ENCODE measurements at places on chromosomes 6 and 20. TPM values are rescaled to one million over a fixed set of nuclear protein-coding genes. Genes with fewer than 3 reads are reported as not detected.

The IL17A gene
- not detected for polyA plus RNA-seq

The RARS2 gene
- 3.3 TPM for polyA plus RNA-seq

The SAMD3 gene
- polyA plus RNA-seq = 0.33 TPM

The SRSF12 gene
- not detected for polyA plus RNA-seq

The TRIM40 gene
- polyA plus RNA-seq = not detected

The OR2B3 gene
- polyA plus RNA-seq = not detected

DNA sequence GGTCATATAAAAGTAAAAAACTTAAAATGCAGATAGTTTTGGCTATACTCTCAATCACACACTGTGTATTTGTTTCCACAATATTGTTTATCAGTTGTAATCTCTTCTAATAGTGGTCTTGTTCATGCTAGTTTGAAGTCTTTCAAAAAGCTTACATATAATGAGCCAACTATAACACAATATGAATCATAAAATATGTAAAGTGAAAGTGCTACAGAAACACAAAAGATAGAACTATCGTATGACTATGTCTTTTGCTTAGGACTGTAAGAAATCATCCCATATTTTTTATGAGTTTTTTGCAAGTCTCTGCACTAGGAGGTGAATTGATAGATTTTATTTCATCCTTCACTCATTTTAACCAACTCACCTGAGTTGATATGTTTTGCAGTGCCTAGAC, 136.0 kb downstream of the MMUT start:
- no peak overlapping the region for H3K27ac ChIP-seq
- H3K4me3 ChIP-seq = no peak overlapping the region

DNA sequence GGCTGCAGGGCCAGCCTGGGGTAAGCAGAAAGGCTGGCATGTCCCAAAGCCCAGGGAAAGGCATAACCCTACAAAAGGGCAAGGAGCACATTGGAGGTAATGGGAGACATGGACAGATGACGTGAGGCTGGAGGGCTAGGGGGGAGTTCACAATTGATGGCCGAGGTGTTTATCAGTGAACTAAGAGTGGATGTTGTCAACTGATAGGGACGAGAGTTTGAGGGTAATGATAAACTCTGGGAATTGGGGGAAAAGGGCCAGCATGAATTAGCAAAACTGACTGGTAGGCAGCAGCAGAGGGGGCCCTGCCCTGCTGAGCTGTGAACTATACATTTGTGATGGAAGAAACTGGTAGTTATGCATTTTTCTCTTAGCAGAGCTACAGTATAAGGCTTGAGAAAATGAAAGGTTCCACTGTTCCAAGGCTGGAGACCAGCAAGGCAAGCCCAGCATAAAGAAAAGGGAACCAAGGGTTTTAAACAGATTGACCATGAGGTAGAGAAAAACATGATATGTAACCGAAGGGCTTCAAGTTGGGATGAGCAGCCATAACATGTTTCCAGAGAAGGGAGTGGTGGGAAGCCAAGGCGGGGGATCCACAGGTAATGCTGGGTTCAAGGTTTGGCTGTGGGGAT, 98.1 kb upstream of the MLN start:
- H3K27me3 ChIP-seq = no peaks in the 10 kb centered on the region
- no peak overlapping the region for H3K4me3 ChIP-seq
- H3K36me3 ChIP-seq = no peaks in the 10 kb centered on the region
- no peak for DNase-seq
- no peak overlapping the region for H3K27ac ChIP-seq

GRCh38 chr6:145761584-145761983, 26.3 kb upstream of the EPM2A start:
- peaks cover under 1% of the 10 kb centered on the region for H3K4me1 ChIP-seq
- H3K27me3 ChIP-seq = no peaks in the 10 kb centered on the region
- DNase-seq = no peak
- no peak overlapping the region for H3K4me3 ChIP-seq
- no peaks in the 10 kb centered on the region for H3K36me3 ChIP-seq
- no peak overlapping the region for H3K27ac ChIP-seq

DNA sequence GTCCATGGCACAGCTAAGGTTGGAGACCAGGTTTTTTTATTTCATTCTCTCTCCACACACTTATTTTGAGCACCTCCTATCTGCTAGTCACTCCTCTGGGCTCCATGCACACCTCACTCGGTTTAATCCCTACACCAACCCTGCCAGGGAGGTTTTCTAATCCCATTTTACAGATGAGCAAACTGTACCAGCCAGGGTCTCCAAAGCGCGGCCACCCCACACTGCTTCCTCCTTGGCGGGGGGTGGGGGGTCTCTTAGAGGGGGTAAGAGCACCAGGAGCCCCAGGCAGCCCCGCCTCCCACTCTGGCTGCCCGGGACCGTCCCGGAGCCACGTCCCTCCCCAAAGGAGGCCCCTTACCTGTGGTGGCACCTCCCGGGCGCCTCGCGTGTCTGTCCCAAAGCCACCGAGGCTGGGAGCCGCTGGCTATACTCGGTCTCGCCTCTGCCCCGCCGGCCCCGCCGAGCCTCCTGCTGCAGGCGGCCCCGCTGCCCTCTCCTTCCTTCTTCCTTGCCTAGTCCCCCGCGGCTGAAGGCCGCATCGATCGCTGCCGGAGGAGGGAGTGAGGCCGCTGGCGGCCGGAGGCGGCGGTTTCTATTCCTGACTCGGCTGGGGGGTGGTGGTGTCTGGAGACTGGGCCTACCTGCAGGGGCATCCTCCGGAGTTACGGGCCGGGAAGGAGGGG, at the start of gene KCNS1:
TSS of gene KCNS1 (minus strand) at position 565 of the 683 bp plus-strand sequence. CDS start 1,891 bp downstream, outside the sequence.
- no peak for DNase-seq
- H3K36me3 ChIP-seq = no peaks in the 10 kb centered on the region
- H3K27ac ChIP-seq = no peak within 1 kb of the TSS
- H3K27me3 ChIP-seq = peaks cover 43% of the 10 kb centered on the region
- no peak within 1 kb of the TSS for H3K4me3 ChIP-seq

- no peak for DNase-seq
- H3K4me1 ChIP-seq = no peaks in the 10 kb centered on the region
- no peak overlapping the region for H3K4me3 ChIP-seq
- no peaks in the 10 kb centered on the region for H3K36me3 ChIP-seq
Observed at GRCh38 chr6:97630604-97631003, 347.6 kb upstream of the MMS22L start.

- H3K4me1 ChIP-seq = no peaks in the 10 kb centered on the region
- H3K4me3 ChIP-seq = no peak overlapping the region
- no peak overlapping the region for H3K27ac ChIP-seq
- no peaks in the 10 kb centered on the region for H3K36me3 ChIP-seq
Observed at GRCh38 chr20:18224968-18225568, 63.3 kb upstream of the ZNF133 start.

GRCh38 chr6:71028236-71028876, 71.5 kb upstream of the B3GAT2 start:
- no peak for DNase-seq
- no peaks in the 10 kb centered on the region for H3K36me3 ChIP-seq
- H3K27ac ChIP-seq = no peak overlapping the region
- no peaks in the 10 kb centered on the region for H3K27me3 ChIP-seq
- H3K4me1 ChIP-seq = no peaks in the 10 kb centered on the region

GRCh38 chr6:169587975-169588374, 113.9 kb downstream of the WDR27 start:
- DNase-seq = no peak
- H3K4me1 ChIP-seq = no peaks in the 10 kb centered on the region
- H3K36me3 ChIP-seq = no peaks in the 10 kb centered on the region
- no peak overlapping the region for H3K4me3 ChIP-seq

- H3K36me3 ChIP-seq = no peaks in the 10 kb centered on the region
- H3K4me1 ChIP-seq = peaks cover 13% of the 10 kb centered on the region
- H3K27ac ChIP-seq = no peak overlapping the region
- no peak overlapping the region for H3K4me3 ChIP-seq
- DNase-seq = no peak
Observed at GRCh38 chr20:62234339-62234738, 4.0 kb upstream of the OSBPL2 start.

DNA sequence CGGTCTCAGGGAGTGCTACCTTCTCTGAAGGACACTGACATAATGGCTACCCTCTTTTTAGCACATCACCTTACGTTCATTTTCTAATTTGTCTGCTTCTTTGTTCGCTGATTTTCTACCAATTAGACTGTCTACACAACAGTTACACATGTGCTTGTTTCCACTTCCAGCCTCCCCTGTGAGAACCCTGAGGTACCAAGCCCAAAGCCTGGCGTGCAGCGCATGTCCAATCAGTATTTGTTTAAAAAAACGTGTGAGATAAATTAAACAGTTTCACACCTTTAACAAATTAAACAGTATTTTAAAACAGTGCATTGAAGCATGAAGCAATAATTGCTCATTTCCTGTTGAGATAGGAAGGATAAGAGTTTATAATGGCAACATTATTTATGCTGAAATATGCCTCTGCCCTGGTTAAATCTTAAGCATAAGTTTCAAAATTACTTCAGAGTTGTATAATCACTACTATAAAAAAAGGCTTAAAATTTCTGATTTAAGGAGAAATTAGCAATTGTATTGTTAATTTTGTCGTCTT, 88.9 kb downstream of the MAP3K5 start:
- H3K4me1 ChIP-seq = peaks cover 10% of the 10 kb centered on the region
- DNase-seq = no peak
- no peak overlapping the region for H3K4me3 ChIP-seq
- H3K27ac ChIP-seq = peak overlapping the region; percentile 20

DNA sequence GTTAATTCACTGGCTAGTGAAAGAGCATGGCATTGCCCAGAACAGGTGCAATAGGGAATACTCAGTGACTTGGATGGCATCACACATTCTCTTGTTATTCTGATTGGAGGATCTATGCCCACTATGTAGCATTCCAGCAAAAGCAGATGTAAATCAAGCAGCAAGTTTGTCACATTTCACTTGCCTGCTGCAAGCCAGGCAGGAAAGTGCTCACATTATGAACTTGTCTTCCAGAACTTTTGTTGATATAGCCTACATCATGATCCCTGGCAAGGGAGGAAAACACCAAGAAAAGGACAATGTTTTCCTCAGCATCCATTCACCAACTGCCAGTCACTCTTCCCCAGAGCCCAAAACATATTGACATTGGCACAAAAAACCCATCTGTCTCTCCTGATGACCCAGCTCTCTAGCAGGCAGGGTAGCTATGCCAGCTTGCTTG, 77.8 kb downstream of the ARHGAP18 start:
- H3K36me3 ChIP-seq = peaks cover 48% of the 10 kb centered on the region
- H3K27me3 ChIP-seq = no peaks in the 10 kb centered on the region
- no peaks in the 10 kb centered on the region for H3K4me1 ChIP-seq
- no peak for DNase-seq
- H3K27ac ChIP-seq = no peak overlapping the region

GRCh38 chr6:148272597-148272996, 70.0 kb upstream of the SASH1 start:
- no peak overlapping the region for H3K27ac ChIP-seq
- H3K4me3 ChIP-seq = no peak overlapping the region
- no peaks in the 10 kb centered on the region for H3K36me3 ChIP-seq
- no peaks in the 10 kb centered on the region for H3K27me3 ChIP-seq

DNA sequence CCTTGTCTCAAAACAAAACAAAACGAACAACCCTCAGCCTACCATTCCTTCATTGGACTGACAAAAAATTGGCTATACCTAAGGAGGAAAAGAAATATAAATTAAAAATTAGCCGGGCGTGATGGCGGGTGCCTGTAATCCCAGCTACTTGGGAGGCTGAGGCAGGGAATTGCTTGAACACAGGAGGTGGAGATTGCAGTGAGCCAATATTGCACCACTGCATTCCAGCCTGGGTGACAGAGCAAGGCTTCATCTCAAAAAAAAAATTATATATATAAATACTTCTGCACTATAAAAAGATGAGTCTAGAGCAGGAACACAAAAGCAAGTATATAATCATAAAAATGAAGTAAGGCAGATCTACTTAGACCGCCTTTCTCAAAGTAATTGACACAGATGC, 109.8 kb downstream of the CRYBG1 start:
- H3K4me1 ChIP-seq = no peaks in the 10 kb centered on the region
- no peaks in the 10 kb centered on the region for H3K27me3 ChIP-seq
- H3K36me3 ChIP-seq = no peaks in the 10 kb centered on the region
- no peak overlapping the region for H3K4me3 ChIP-seq
- DNase-seq = no peak
- H3K27ac ChIP-seq = no peak overlapping the region

GRCh38 chr6:101001012-101001411, 119.9 kb upstream of the ASCC3 start:
- no peak for DNase-seq
- peaks cover 11% of the 10 kb centered on the region for H3K4me1 ChIP-seq
- H3K27ac ChIP-seq = no peak overlapping the region
- no peaks in the 10 kb centered on the region for H3K36me3 ChIP-seq
- no peaks in the 10 kb centered on the region for H3K27me3 ChIP-seq
- no peak overlapping the region for H3K4me3 ChIP-seq

DNA sequence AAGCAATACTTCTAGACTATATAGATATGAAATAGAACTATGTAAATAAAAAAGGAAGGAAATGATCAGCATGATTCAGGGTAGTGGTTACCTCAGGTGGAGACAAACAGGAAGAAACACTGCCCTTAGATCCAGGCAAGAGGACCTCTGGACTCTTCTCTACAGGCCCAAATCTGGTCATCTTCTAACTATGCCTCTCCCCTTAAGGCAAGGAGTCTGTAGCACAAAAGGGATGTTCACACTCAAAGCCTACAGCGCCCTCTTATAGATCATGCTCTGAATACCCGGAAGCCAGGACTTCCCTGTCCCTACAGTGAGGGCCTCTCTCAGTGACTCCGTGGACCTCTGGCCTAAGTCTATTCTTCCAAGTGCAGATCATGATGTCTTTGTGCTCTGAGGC, 30.4 kb upstream of the HIVEP2 start:
- H3K4me1 ChIP-seq = peaks cover 10% of the 10 kb centered on the region
- H3K4me3 ChIP-seq = no peak overlapping the region
- DNase-seq = peak; percentile 45

GRCh38 chr6:169895000-169895759, 143.8 kb downstream of the ERMARD start:
- no peak overlapping the region for H3K27ac ChIP-seq
- no peaks in the 10 kb centered on the region for H3K4me1 ChIP-seq
- no peaks in the 10 kb centered on the region for H3K27me3 ChIP-seq
- no peaks in the 10 kb centered on the region for H3K36me3 ChIP-seq

GRCh38 chr6:3987053-3987452, 91.9 kb downstream of the FAM217A start:
- H3K4me3 ChIP-seq = no peak overlapping the region
- no peaks in the 10 kb centered on the region for H3K4me1 ChIP-seq
- H3K27me3 ChIP-seq = no peaks in the 10 kb centered on the region
- no peak overlapping the region for H3K27ac ChIP-seq

- H3K36me3 ChIP-seq = no peaks in the 10 kb centered on the region
- no peak overlapping the region for H3K4me3 ChIP-seq
- H3K4me1 ChIP-seq = no peaks in the 10 kb centered on the region
- DNase-seq = no peak
Observed at GRCh38 chr6:45625191-45625664, 247.5 kb upstream of the SUPT3H start.
